Renal cortical epithelial cell (primary cell): ENCODE measurements at places on chromosomes 1 and 21. TPM values are rescaled to one million over a fixed set of nuclear protein-coding genes. Genes with fewer than 3 reads are reported as not detected.

SUSD4 gene
- total RNA-seq: 3.5 and 33.0 TPM in 2 replicates

SHC1 gene
- 107 and 140 TPM in 2 replicates for total RNA-seq

DNA sequence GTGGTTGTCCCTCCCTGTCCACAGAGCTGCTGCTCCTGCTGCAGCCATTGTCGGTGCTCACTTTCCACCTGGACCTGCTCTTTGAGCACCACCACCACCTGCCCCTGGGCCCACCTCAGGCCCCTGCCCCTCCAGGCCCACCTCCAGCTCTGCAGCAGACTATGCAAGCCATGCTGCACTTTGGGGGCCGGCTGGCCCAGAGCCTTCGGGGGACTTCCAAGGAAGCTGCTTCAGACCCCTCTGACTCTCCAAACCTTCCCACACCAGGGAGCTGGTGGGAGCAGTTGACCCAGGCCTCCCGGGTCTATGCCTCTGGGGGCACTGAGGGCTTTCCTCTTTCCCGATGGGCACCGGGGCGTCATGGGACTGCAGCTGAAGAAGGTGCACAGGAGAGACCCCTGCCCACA lies 5.9 kb downstream of the RUSC1 start:
- no peak for DNase-seq

DNA sequence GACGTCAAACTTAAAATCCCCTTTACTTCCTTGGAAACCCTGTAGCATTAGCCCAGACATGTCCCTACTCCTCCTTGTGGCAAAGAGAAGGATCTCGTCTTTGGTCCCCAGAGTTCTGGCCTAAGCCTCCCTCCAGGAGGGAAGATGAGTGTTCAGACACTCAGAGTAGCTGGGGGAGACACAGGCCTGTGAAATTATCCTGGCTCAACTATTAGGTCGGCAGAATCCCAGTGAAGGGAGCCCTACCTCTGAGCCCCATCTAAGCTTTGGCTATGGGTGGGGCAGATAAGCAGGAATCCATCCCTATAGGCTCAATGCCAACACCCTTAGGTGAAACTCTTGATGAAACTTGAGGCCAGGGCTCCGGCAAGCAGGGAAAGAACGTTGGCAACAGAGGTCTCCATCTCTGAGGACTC lies 1.7 kb upstream of the SFN start:
- no peak for DNase-seq

DNA sequence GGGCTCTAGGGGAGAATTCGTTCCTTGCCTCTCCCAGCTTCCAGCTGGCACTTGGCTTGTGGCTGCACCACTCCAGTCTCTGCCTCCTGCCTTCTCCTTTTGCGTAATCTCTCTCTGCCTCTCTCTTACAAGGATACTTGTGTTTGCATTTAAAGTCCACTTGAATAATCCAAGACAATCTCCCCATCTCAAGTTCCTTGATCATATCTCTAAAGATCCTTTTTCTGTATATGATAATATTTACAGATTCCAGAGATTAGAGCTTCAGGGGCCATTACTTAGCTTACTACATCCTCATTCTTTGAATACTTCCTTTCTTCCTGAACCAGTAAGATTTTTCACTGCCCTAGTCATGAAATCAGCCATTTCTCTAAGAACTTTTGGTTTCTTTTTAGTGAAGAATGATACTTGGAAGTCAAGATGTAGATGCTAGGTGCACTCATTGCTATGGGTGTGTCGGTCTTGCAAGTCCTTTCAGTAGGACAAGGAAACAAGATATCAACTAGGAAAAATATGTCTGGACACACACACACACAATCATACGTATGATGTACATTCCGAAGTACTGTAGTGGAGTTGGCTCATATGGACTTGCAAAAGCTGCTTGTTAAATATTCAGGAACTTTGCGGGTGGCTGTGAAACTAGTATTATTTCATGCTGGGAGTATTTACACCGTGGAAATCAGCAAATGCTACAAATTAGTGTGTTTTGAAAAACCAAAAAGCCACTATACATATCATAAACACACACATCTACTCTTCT lies 20.8 kb upstream of the RLF start:
- DNase-seq: peak; percentile 61

DNA sequence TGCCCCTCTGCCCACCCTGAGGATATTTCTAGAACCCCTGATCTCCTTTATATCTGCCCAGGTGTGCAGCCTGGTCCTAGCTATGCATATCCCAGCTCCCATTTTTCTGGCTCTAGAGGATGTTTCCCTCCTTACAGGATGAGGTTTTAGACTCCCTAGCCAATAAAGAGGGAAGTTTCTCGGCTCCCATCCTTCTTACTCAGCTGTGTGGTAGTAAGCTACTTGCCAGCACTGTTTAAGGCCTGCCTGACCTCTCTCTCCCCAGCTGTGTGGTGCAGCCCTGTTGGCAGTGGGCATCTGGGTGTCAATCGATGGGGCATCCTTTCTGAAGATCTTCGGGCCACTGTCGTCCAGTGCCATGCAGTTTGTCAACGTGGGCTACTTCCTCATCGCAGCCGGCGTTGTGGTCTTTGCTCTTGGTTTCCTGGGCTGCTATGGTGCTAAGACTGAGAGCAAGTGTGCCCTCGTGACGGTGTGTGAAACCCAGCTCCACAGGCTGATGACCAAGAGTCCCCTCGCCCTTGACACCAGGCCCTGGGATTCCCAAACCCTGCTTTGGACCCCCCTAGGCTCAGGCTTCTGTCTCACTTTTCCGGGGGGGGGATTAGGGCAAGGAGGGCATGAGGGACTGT lies 7.8 kb upstream of the P3R3URF start:
- DNase-seq: no peak

SLC16A4 gene
- 127 and 173 TPM in 2 replicates for total RNA-seq

- DNase-seq: no peak
Observed at GRCh38 chr1:205542367-205542766, 37.9 kb downstream of the CDK18 start.

GRCh38 chr1:18684303-18684702 lies 53.7 kb downstream of the PAX7 start:
- no peak for DNase-seq

- DNase-seq: peak; percentile 98
Observed at GRCh38 chr1:56688522-56689026, 43.5 kb downstream of the PRKAA2 start.

SPRR2E gene
- not detected in 2 replicates for total RNA-seq

GRCh38 chr21:35893156-35893555 lies 167.2 kb downstream of the SETD4 start:
- no peak for DNase-seq

DNA sequence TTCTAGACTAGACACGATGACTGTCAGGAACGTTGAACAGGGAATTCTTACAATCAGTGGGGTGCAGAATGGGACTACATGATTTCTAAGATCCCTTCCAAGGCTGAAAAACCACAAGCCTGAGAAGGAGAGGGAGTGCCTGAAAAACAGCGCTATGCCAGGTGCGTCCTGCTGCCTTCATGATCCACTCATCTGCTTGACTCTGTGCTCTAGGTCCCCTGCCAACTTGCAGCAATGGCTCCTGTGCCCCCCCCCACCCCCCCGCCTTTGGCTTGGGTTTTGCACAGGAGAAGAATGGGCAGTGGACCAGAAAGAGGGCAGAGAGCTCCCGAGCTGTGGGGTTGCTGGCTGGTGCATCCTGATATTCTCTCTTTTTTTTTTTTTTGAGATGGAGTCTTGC lies 5.9 kb downstream of the SLC2A7 start:
- DNase-seq: peak; percentile 13

DNA sequence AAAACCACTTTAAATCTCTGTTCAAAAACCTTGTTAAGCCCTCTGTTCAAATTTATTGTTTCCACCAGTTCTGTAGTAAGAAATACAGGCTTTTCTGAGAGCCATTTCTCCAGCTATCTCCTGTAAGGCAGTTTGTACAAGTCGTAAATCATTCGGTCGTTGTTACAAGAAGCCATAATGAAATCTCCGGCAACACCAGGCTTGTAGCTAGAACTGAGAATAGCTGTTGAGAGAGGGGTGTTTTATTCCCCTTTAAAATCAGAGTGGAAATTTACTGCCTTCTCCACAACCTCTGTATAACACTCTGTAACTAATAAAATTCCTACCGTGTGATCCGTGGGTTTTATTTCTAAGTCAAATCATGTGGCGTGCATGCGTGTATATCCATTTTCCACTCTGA lies 335.8 kb upstream of the KAZN start:
- no peak for DNase-seq

DNA sequence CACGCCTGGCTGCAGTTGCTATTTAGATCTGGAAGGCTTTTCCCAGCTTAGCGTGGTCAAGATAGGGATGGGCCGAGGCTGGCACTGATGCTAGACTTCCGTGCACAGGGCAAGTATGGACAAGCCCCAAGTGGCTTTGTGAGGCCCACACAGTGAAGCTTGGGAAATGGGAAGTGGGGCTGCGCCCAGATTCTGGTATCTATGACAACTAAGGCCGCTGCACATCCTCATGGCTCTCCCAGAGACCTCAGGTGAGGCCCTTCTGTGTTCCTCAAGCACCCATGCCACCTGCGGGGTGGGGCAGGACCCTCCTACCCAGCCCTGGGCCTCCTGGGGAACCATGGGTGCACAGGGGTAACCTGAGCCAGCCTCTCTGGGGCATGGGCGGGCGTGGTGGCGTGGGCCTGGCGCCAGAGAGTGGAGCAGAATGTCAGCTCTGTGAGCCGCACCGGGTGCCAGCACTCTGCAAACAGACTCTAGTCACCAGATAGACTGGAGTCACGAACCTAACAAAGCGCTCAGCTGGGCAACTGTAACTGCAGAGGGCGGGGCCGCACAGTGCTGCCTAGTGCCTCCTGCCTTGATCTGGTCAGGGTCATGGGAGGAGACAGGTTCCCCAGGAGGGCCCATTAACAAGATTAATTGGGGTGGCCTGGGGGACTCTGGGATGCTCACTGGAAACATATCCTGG lies 46.4 kb downstream of the ELF3 start:
- peak; percentile 23 for DNase-seq

- no peak for DNase-seq
Observed at GRCh38 chr1:115338457-115338820, 390 bp upstream of the NGF start.

- no peak for DNase-seq
Observed at GRCh38 chr1:165873481-165873880, 46.1 kb downstream of the UCK2 start.

- DNase-seq: peak; percentile 98
Observed at GRCh38 chr1:58932859-58933598, 149.2 kb upstream of the JUN start.

DNA sequence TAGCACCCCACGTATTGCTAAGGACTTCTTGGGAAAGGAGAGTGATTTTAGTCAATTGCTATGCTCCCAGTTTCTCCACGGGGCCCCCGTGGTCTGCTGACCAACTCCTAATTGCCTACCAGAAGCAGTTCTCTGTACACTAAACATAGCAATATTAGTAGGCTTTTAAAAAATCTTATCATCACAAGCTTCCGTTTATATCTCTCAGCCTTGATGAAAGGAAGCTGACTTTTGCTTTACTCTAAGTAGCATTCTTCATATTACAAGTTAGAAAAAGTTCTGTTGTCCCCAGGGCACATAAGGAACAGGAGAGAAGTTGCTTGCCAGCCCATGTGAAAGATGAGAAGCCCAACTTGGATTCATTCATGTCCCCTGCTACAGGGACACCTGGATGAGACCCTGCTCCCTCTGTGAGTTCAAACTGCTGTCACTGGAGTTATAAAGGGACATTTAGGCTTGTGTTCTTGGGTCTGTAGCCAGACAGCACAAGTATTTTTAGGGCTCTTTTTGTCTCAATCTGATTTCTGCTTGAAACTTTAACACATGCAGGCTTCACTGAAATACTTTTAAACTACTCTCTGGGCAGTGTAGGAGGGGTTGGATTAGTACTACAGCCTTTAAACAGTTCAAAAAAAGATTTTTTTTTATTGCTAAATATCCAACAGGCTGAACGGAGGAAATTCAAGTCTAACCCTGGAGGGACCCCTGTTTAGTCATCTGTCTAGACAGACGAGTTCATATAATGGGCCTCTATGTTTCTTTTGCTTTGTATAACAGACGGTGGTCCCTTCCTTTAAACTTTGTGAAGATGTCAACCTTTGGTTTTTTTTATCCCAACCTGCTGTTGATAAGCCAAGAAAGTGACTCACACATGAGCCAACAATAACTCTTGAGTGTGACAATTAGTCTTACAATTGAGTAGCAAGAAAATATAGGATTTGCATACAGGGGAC lies 29.5 kb downstream of the TGFB2 start:
- peak; percentile 81 for DNase-seq

GRCh38 chr1:147669469-147670318 lies 630 bp downstream of the ACP6 start:
- DNase-seq: peak; percentile 58

DNA sequence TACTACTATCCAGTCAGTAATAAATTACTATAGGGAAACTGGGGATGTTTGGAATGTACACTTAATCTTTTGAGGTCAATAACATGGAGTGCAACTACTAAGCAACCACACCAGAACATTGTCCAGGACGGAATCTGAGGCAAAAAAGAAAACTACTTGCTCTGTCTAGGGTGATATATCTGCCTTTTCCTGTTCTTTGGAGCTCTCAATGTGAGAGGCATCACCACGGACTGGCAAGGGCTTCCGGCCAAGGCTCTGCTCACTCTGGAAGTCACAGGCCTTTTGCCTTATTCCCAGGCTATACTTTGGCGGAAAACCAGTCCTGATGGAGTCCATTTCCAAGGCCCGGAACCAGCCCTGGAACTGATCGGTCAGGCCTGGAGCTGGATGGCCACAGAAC lies 94.2 kb downstream of the DTL start:
- DNase-seq: no peak

C1orf226 gene
- total RNA-seq: 0.17 and 2.6 TPM in 2 replicates

KIF21B gene
- total RNA-seq: 1.3 and 1.4 TPM in 2 replicates

DNA sequence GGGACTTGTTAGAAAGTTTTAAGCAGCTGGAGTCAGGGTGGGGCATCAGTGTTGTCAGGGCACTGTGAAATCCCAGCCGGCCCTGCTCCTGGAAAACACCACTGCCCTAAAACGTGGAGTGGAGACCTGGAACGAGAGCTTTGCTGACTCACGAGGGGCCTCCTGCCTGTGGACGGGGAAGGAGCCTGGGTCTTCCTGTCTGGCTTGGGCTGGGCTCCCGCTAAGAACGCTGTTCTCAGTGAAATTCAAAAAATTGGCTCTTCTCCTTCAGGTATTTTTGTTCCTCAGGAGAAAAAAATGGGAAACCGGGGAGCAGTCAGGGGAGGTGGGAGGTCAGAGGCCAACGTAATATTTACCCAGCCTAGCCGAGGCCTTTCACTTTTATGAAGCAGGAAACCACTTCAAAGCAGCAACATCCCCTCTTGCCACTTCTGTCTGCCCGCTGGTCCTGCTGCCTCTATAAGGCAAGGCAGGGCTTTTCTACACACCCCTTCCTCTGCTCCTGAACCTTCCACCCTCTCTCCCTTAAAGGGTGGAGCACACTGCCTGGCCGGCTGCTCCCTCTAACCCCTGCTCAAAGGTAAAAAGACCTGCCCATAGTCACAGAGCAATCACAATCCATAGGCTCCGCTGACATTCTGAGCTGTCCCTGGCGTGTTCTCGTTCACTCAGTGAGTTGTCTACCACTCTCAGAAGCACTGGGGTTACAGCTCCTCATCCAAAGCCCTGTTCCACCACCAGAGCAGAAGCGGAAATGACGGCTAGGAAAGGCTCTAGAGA lies 8.0 kb downstream of the PLXNA2 start:
- DNase-seq: peak; percentile 74

DNA sequence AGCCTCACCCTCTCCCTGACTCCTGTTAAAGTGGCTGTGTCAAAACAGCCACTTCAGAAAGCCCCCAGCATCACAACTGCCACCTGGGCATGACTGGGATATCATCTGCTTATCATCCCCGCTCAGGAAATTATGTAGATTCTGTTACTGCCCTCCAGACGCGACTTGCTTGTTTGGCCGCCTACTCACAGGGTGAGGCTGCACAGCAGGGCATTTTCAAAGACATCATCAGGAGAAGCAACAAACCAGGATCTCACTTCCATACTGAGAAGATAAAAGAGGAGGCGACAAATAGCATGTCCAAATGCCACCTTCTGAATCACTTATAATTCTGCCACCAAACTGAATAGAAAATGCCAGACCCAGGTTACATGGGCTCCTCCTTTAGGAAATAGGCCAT lies 94.8 kb downstream of the MIS18A start:
- DNase-seq: no peak

FAM163A gene
- not detected in 2 replicates for total RNA-seq
